ENCODE measurements at places on chromosomes 4 and X.

GRCh38 chrX:53357799-53358530, 64.5 kb downstream of the SMC1A start:
- peak; percentile 24 for DNase-seq

DNA sequence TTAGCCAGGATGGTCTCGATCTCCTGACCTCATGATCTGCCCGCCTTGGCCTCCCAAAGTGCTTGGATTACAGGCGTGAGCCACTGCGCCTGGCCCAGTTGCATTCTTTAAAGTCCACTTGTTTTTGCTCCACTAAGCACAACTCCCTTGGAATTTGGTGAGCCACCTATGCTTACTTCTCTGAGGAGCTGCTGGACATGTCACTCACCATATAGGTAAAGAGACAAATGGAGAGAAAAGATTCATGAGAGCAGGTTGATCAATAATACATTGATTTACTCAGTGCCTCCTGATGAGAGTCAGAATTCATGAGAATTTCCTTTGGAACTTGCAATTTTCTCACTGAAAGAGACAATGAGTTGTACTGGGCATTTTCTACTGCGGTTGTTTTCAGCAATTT, 48.2 kb downstream of the USP26 start:
- no peak for DNase-seq

DNA sequence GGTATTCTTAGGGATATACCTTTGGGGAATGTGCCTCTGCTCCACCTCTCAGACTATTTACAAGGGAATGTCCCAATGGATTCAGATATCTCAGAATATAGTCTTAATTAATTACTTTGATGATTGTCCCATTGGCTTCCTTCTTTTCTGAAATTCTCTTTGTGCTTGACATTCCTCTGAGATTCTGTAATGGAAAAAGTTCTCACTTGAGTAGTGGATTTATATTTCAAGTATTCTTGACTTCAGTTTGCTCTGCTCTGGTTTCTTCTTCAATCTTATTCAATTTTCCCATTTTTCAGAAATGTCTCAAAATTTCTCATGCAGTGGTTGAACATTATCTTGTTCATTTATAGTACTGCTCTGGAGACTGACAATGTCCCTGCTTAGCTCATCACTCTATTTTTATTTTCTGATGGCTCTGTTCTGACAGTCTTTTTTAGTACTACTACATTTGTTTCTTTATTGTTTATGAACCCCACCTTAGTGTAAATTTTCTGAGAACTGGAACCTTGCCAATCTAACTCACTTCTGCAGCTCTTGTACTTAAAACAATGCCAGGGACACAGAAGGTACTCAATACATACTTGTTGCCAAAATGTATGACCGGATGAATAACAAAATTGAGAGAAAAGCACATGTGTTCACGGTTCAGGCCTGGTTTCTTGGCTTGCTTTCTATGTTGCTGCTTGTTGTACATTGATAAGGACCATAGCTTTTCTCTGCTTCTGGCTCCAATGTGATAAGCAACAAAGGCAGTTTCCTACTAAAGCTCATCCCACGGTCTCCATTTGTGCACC, 471.7 kb downstream of the GASK1B start:
- DNase-seq: peak; percentile 12

DNA sequence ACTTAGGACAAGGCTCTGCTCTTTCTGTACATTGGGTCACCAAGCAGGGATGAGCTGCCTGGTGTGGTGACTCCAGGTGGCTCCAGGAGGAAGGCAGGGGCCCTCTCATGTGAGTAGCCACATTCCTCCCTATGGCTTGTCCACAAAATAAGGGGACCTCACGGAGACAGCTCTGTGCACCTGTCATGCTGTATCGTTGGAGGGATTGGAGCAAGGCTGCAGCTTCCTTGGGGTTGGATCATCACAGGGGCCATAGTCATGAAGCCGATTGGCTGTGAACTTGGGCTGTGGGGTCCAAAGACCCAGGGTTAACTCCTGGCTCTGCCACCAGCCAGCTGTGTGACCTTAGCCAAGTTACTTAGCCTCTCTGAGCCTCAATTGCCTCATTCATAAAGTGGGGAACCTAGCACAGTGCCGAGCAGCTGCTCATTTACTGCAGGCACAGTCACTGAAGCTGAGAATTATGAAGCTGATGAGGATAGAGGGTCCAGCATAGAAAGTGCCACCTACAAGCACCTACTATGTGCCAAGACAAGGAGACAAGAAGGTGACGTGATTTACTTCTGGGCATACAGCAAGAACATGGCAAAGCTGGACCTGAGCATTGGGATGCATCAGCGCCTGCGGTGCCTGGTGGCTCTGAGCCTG, 11.8 kb upstream of the KIAA0232 start:
- DNase-seq: no peak

GRCh38 chr4:40059362-40059761, 2.7 kb downstream of the N4BP2 start:
- no peak for DNase-seq

DNA sequence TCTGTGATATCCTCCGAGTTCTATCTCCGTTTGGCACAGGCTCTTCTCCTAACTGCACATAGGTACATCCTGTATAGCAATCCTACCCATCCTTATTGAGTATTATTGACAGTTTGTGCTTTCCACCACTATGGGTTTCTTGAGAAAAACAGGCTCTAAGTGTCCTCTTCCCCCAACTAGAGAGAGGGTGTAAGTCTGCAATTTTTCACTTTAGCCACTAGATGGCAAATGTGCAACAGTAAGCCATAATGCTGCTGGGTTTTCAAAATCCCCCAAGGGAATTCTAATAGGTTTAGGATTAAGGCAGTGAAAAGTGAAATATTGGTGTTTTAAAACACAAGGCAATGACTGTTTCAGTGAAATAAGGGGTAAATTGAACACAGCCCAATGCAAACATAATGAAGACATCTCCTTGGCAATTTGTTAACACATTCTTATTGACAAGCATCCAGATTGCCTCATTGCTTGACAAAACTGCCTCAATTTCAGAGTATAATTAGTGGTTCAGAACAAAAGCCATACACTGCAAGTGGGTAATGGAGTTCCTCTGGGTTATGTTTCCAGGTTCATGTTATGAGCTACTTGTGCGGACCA, 239.0 kb upstream of the HTR2C start:
- DNase-seq: peak; percentile 35

DNA sequence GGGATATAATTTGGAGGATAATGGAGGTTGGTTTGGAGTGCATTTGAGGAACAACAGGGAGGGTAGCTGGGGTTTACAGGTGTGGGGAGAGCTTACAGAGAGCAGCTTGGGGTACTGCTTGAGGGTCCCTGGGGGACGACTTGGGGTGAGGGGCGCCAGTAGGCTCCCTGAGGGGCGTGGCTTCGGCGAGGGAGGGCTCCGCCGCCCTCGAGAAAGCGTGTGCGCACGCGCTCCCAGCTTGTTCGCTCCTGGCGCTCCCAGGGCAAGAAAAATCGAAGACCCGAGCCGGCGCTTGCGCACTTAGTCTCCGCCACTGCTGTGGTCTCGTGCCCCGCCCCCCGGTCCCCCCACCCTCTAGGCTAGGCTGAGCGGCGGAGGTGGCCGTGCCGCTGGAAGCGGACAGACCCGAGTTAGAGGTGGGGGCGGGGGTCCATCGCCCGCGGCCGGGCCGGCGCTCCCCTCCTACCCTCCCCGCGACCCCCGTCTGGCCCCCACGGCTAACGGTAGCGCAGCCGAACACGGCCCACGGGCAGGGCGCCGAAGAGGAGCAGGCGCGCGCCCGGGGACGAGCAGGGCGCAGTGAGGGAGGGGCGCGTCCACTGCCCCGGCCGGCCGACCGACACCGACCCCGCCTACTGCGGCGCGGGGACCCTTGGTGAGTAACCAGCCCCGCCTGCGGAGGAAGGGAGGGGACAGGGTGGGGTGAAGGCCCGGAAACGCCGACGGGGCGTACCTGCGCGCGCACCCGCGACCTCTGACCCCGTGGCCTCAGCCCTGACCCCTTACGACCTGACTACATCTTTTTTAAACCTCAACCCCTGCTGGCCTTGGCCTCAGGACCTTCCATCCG, 5.4 kb upstream of the CCDC120 start:
- DNase-seq: peak; percentile 48

- DNase-seq: no peak
Observed at GRCh38 chrX:118550792-118551191, 55.2 kb downstream of the DOCK11 start.

DNA sequence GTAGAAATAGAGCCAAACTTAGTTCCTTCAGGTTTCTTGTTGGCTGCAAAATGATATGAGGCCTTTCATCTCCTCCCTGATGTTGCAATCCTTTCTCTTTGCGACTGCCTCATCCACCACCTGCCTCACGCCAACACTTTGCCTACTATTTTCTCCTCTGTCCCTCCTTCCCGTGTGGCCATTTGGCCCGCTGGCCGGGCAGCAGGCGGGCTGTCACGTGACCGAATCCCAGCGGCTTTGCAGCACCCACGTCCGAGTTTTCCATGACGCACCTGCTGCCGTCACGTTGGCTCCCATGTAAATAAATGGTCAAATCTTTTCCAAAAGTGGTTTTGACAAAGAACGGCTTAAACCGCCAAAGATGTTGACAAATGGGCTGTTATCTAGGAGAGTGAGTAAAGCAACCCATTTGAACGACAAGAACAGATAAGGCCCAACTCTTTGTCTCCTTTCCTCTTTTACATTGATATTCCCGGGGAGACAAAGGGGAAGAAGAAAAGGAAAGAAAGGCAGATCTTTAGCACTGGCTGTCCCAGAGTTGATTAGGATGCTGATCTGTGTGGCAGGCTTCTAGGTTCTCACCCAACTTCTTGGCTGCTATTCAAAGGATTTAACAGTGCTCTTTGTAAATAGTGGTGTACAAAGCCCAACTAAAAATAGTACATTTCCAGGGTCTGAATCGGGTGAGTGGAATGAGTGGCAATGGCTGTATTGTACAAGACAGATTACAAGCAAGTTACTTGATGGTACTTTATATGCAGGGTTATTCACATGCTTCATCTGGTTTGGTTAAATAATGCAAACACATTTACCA, 174.2 kb upstream of the JADE1 start:
- DNase-seq: peak; percentile 80

- DNase-seq: no peak
Observed at GRCh38 chr4:140061659-140062289, 92.2 kb downstream of the MAML3 start.

- DNase-seq: peak; percentile 42
Observed at GRCh38 chrX:135484641-135485289, 35.7 kb upstream of the INTS6L start.

DNA sequence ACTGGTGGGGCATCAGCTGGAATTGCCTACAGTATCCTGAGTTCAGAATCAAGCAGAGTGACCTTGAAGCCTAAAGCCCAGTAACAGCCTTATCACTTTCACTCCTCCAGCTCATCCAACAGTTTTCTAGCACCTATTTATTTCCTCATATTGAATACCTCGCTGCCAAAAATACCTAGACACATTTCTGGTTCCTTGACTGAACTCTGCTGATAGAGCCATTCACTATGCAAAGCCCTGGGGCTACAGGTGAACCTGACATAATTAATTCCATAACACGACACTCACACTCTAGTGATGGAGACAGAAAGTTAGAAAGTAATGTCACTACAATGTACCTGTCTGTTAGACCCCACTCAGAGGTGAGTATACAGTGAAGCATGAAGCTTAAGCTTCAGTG, 149.0 kb upstream of the STX18 start:
- no peak for DNase-seq

- DNase-seq: no peak
Observed at GRCh38 chr4:1839282-1839681, 16.7 kb downstream of the LETM1 start.

DNA sequence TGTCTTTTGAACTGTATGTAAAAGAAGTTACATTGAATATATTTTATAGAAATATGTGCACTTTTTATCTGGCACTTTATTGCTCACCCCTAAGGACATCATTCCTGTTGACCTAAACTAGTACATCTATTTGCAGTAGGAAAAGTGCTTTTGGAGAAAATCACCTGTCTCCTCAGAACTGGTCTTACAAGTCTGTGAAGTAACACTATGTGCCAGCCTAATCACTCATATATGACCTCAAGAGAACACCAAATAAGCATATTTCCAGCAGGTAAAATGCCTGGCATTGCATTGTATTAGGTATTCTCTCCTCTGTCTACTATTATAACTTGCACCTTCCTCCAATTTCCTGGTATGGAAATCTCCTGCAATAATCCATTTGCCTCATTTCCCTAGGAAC, 4.0 kb upstream of the GASK1B start:
- DNase-seq: no peak

DNA sequence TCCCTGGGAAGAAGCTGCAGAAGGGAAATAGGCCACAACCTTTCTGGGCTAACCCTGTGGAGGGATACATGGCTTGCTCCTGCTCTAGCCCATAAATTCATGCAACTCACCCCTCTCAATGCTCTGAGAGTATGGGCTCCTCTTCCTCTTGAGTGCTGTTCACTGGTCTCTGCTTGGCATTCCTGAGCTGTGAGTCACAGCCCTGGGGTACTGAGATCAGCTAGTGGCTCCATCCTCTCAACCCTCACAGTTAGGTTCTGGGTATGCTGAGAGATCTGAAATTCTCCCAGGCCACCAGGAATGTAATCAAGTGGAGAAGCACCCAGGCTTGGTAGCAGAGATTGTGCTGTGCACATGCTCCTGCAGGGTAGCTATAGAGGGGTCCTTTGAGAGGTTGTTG, 60.6 kb upstream of the SPANXN2 start:
- DNase-seq: peak; percentile 37

GRCh38 chr4:40058854-40059253, 2.2 kb downstream of the N4BP2 start:
- DNase-seq: no peak

GRCh38 chrX:109199726-109200125, 282.2 kb downstream of the GUCY2F start:
- peak; percentile 47 for DNase-seq

- no peak for DNase-seq
Observed at GRCh38 chrX:39891781-39892180, 206.0 kb downstream of the BCOR start.

GRCh38 chr4:5069901-5070300, 18.6 kb downstream of the STK32B start:
- DNase-seq: no peak

DNA sequence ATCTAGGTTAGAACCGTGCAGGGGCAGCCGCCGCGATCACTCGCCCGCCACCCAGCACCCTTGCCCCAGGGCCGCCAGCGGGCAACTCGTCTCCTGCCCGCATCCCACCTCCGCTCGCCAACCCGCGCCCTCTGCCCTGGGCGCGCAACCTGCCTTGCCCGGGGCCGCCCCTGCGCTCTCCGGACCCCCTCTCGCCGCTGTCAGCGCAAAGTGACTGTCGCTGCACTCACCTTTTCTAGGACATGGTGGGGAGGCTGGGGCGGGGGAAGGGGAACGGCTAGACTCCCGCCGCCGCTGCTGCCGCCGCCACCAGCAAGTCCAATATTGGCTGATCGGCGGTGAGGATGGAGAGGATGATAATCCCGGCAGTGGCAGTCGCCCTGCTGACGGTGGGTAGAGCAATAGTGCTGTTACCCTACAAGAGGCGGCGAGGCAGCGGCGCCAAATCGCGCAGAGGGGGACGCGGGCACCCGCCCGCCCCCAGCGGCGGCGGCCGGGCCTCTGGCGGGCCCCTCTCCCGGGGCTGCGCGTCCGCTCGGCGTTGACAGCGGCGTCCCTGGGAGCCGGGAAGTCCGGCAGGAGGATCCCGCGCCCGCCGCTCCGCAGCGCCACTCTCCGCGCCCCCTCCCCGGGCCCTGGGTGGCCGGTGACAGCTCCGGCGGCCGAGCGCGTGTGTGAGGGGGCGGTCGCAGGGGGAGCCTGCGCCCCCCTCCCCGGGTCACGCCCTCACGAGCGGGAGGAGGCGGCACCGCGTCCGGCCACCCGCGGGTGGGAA, 2.3 kb upstream of the NR3C2 start:
- no peak for DNase-seq

GRCh38 chr4:158714937-158715336, 8.3 kb downstream of the PPID start:
- DNase-seq: no peak

All from astrocyte of the spinal cord (primary cell).